ENCODE measurements at places on chromosomes 5 and 9.

- no peak for DNase-seq
Measured at GRCh38 chr9:69633716-69634115, 38.5 kb downstream of the APBA1 start.

GRCh38 chr9:92665836-92666235 is 4.1 kb downstream of the IPPK start:
- DNase-seq, result no peak

GRCh38 chr5:65903581-65903980 is 22.8 kb upstream of the ERBIN start:
- no peak for DNase-seq

DNA sequence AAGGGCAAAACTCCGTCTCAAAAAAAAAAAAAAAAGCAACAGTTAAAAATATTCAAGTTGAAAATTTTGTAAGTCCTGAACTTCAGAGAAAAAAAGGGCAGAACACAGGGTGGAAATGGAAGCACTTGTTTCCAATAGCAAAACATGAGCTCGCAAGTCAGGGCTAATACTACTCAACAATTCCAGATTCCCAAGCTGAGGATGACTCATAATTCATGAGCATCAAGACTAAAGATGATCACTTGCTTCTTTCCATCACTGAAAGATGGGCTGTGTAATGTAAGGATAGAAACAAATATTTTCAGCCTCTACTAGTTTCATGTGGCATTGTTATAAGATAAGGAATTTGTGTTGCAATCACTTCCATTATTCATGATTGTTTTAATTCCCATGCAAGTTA is 33.5 kb upstream of the FST start:
- DNase-seq, result no peak

GRCh38 chr9:82406456-82407085 is 418.0 kb downstream of the SPATA31D1 start:
- no peak for DNase-seq

DNA sequence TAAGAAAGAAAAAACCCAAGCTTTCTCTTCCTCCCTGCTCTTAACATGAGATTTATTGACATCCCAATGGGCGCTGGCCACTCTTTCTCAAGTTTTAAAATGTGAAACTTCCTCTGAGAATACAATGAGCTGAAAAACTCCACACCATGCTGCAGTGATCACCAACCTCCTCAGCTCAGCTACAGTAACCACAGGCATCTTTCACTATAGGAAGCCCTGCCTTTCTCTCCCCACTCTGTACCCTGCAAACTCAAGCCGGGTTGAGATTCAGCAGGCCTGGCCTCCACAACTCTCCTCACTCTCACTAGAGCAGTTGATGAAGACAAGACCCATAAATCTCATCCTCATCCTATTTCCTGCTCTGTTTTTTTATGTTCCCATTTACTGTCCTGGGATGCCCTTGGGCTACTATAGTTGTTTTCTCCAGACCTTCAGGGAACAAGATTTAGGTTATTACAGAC is 48.3 kb downstream of the SH3TC2 start:
- DNase-seq, result no peak

All from stimulated activated CD8-positive, alpha-beta memory T cell treated with anti-CD3 and anti-CD28 coated beads, Interleukin-4, amount 100 ng/mL, for 1 hour (primary cell).